Fibroblast of skin of back (primary cell): ENCODE measurements at places on chromosomes 1 and 21.

GRCh38 chr1:192933744-192934143 lies 124.9 kb downstream of the RGS2 start:
- no peak for DNase-seq

DNA sequence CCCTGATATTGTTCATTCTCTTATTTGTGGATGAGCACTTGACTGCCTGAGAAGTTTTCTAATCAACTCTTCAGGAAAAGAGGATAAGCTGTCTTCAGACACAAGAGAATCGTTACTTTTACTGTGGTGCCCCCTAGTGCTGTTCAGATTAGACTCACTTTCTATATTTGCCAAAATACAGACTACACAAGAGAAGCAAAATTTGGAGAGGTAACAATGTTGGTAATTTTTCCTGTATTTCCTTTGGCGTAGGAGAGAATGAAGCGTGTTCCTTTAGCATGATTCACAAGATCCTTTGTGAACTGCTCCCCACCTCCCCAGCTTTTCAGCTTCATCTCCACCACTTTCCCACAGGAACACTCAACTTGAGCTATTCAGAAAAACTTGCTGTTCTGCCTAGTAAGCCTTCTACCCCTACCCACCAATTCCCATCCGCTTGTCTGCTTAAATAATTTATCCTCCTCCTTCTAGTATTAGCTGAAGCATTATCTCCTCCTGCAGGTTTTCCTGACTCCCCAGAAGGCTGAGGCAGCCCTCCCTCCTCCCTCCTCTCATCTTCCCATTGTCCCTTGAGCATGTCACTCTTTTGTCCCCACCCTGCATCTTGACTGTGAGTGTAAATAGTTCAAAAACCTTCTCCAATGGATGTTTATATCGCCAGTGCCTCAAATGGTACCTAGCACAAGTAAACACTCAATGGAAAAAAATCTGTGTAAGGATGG lies 4.5 kb downstream of the TNFSF4 start:
- peak; percentile 77 for DNase-seq

DNA sequence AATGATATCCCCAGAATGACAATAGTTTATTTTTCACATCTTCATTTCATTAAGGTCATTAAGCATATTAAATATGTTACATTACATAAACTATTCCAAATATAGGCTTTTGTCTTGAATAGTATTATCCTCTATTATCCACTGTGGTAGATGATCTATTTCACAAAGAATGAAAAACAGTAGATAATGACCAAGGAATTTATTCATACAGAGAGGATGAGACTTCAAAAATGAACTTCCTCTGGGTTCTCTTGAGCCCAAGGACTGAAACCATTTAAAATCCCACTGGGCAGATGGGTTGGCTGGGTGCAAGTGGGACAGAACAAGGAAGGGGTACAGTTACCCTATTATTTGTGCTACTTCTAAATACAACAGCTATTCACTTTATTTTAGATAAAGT lies 33.0 kb downstream of the PTPN14 start:
- peak; percentile 87 for DNase-seq

GRCh38 chr1:235101558-235102258 lies 26.9 kb downstream of the TOMM20 start:
- no peak for DNase-seq

DNA sequence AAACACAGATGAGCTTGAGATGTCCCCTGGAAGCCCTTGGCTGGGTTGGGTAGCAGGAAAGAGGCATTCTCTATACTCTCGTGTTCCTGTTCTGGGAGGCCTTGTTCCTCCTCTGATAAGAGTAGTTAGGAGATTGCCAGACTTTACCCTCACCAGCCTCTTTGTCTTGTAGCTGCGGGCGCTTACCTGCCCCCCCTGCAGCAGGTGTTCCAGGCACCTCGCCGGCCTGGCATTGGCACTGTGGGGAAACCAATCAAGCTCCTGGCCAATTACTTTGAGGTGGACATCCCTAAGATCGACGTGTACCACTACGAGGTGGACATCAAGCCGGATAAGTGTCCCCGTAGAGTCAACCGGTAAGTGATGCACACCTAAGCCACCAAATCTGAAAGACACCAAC lies 5.2 kb downstream of the AGO1 start:
- DNase-seq: no peak

DNA sequence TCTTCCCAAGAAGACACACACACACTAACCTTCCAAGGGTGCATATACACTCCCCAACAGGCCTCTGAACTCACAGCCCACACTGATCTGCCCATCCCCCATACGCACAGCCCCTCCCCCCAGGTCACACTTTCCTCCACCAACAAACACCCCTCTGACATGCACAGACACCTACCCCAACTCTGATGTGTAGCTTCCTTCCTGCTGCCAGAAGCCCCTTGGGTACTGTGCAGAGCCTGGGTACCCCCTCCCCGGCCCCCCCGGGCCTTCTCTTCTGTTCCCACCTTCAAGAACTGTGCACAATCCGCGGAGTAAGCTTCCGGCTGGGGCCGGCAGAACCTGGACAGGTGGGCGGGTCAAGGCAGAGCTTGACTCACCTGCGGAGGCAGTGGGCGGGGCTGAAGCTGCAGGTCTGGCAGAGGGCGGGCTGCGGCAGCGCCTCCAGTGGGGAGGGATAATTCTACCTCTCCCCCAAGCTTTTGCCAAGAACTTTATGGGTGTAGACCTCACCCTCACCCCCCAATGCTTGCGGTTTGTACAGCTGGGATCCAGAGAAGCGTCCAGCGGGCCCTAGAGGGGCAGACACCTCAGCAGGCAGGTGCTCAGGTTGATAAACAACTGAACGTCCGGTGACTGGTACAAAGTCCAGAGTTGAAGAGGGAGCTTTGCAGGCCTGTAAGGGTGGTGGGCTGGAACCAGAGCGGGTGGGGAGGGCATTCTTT lies at the start of gene C1orf210:
Gene C1orf210 (minus strand): TSS at position 313 of the 722 bp plus-strand sequence. CDS start 2,311 bp downstream, outside the sequence.
- no peak for DNase-seq

DNA sequence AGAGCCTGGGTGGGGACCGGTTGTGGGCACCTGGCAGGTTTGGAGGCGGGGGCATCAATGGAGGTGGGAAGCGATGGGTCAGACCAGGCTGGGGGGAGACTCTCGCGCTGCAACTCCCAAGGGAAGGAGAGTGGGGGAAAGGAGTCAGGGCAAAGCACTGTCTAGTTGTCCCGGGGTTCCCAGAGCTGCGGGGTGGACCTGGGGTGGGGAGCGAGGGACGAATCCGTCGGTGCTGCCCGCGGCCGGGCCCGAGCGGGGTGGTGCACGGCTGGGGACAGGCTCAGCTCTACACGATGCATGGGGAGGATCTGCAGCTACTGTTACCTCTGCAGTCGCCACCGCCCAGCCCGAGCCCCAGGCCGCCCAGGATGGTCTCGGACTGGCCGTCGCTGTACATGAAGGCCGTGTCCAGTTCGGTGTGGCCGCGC lies 427 bp downstream of the AKR7A2 start:
- DNase-seq: no peak

- no peak for DNase-seq
Observed at GRCh38 chr1:221363039-221363438, 378.9 kb downstream of the DUSP10 start.

GRCh38 chr1:90902672-90903071 lies 119.2 kb downstream of the ZNF644 start:
- DNase-seq: no peak

- no peak for DNase-seq
Observed at GRCh38 chr1:43286115-43286514, 734 bp upstream of the C1orf210 start.

- no peak for DNase-seq
Observed at GRCh38 chr1:66497910-66498309, 36.0 kb upstream of the SGIP1 start.

GRCh38 chr1:75170981-75171380 lies 36.8 kb downstream of the LHX8 start:
- no peak for DNase-seq

DNA sequence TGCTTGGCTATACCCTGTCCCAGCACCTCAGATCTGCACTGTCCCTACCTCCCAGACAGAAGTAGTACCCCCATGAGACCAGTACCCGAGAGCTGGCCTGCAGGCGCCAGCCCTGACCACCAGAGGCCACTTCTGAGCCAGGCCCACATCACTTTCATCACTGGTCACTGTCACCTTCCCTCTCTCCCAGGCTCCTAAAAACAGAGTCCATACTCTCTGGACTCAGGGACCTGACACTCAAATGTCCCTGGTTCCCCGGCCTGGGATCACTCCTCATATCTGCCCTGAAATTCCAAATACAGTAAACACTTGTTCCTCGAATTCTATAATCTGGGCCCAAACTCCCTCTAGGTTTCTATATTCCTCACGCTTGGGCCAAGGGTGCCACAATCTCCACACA lies 18.7 kb downstream of the TMEM53 start:
- no peak for DNase-seq

- no peak for DNase-seq
Observed at GRCh38 chr1:192869308-192869940, 60.6 kb downstream of the RGS2 start.

DNA sequence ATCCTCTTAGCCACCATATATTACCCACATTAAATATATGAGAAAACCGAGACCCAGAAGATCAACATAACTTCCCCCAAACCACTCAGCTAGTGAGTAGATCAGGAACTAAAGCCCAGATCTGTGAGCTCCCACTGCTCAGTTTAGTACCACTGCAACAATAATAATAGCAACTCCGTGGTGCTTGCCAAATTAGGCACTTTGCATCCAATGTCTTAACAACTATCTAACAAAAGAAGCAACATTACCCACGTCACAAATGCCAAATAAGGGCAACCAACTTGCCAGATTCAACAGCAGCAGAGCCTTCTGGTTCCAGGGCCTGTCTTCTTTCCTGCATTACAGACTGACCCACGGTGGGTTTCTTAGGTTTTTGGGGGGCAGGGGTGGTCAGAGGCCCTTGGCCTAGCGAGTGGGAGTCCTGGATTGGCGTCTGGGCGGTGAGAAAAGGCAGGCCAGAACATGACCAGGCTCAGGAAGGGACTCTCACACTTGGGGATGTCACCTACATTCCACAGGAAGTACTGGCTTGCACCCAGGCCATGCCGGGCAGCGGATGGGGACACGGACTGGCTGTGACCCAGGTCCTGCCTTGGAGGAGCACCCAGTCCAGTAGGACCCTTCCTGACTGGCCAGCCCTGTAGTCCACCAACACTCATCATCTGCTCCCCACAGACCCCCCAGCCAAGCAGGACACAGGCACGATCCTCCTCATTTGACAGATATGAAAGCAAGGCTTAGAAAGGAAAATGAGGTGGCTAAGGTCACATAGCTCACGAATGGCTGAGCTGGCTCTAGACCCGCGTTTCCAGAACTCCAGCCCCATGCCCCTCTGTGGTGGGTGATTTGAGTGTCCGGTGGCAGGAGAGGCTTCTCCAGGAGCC lies 4.6 kb downstream of the HCRTR1 start:
- DNase-seq: no peak

DNA sequence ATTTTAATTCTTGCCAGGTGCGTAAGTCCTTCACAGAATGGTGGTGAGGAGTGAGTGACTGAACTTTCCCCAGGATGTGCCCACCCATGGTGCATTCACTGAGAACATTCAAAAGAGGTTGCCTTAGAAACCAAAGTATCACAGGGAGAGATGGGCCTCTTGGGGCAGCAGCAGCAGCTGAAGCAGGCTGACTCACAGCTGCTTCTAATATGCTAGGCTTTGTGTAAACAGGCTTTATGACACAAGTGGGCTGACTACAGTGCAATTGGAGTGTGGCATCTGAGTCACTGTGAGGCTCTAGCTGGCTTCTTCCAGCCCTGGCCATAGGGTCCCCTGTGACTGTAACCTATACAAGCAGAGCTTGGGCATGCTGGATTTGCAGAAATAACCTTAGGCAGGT lies 12.6 kb downstream of the PIGP start:
- DNase-seq: peak; percentile 98

- DNase-seq: no peak
Observed at GRCh38 chr21:33540711-33541104, 1.2 kb downstream of the GART start.

- peak; percentile 93 for DNase-seq
Observed at GRCh38 chr1:54955359-54955758, 25.1 kb upstream of the TMEM61 start.

DNA sequence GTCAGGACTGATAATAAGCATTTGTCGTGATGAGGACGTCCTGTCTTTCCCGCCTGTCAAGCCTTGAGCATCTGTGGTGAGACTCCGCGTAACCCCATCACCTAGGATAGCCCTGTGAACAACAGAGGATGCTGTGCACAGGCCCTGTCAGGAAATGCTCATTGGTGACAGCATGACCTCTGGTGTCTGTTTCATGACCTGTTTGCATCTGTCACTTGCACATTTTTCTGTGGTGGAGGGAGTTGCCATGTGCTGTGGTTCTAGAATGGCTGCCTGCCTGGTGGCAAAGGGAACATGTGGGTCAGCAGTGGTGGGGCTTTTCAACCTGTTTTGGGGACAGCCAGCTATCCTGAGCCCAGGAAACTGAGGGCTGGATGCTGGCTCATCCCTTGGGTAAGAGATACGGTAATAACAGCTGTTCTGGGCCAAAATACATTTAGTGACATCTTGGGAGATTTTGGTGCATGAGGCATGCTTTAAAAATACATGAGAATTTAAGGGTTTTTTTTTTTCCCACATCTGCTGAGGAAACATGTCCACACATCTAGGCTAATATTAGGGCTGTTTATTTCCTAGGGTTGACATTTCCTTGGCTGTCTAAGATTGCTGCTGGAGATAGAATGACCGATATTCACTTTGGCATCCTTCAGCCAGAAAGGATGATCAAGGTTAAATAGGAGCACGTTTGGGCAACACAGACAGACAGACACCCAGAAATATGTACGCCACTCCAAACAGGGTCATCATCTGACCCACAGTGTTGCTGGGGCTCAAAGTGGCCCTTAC lies 52.9 kb downstream of the KCNC4 start:
- DNase-seq: no peak

GRCh38 chr1:192067360-192067759 lies 90.9 kb upstream of the RGS18 start:
- no peak for DNase-seq

GRCh38 chr1:38038861-38039260 lies 7.7 kb downstream of the POU3F1 start:
- DNase-seq: peak; percentile 82

- no peak for DNase-seq
Observed at GRCh38 chr1:171890131-171890530, 48.8 kb downstream of the DNM3 start.

DNA sequence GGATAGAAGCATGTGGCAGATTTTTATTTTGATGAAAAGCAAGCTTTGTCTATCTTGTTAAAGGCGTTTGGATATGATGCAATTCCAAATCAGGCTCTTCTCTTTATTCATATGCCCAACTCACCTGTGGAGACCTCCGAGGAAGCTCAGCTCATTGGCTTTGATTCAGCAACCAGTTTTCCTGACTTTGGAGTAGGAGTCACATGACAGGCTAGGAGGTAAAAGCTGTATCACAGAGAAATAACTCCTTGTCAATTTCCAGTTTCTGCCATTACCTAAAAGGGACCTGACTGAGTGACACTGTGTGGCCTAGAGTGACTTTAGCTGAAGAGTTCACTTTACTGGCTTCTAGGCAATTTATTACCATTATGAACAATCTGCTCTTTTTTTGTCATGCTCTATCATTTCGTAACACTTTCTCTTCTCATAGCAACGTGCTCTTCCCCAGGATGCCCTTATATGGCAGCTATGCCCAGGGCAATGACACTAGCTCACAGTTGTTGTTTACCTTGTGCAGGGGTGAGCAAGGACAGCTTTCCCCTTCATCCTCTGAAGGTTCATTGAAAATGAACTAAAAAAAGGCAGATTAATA lies 107.2 kb downstream of the KCNK1 start:
- DNase-seq: no peak
